Hematopoietic multipotent progenitor cell (in vitro differentiated cells): ENCODE measurements at places on chromosomes 2 and 18.

GRCh38 chr2:147223119-147223518 lies 621.7 kb upstream of the ACVR2A start:
- no peak for DNase-seq

- DNase-seq = no peak
Measured at GRCh38 chr2:232772531-232772930, 3.8 kb downstream of the KCNJ13 start.

DNA sequence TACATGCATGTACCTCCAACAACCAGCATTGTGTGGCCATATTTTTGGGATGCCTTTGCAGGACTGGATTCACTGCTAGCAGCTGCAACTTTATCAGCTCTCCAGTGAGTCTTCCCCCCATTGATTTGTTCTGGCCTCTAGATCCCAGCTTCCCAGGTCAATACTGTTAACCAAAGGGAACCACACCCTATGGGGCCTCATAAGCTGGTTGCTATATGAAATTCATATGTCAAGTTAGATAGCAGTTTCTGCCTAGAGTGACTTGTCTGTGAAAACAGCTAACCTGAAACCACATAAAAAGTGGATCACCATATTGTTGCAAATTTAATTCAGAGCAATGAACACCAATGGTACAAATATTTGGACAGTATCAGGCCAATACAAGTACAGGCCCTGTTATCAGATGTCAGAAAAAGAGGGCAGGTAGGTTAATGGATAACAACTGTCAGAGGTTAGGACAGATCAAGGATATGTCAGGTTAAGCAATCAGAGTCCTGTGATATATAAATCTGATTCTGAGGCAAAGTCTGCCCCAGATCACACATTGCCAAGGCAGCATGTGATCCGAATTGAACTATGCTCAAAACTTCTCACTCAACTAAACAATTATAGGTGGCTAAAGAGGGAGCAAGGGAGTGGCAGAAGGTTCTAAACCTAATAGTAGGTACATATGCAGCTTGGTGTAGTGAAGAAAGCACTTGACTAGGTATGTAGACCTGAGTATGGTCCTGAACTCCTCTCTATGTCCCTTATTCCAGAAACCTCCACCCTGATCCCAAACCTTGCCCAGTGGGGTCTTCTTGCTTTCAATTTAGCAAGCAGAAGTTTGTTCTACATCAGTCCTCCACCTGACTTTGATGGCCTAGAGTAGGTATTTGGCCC lies 310.2 kb upstream of the STON1 start:
- DNase-seq = no peak

- DNase-seq = no peak
Measured at GRCh38 chr18:12844391-12844790, 39.6 kb downstream of the PTPN2 start.

- no peak for DNase-seq
Measured at GRCh38 chr2:174048243-174048642, 83.1 kb upstream of the SP3 start.
